Fibroblast of skin of left biceps (primary cell): ENCODE measurements at places on chromosomes 6 and 20.
A peak's percentile ranks its signal among the peaks of the same experiment; 100 is the strongest.

- DNase-seq: peak; percentile 53
Observed at GRCh38 chr6:119158057-119158848, 79.8 kb upstream of the FAM184A start.

GRCh38 chr6:159602431-159603041 is 90.5 kb downstream of the SOD2 start:
- DNase-seq: no peak

DNA sequence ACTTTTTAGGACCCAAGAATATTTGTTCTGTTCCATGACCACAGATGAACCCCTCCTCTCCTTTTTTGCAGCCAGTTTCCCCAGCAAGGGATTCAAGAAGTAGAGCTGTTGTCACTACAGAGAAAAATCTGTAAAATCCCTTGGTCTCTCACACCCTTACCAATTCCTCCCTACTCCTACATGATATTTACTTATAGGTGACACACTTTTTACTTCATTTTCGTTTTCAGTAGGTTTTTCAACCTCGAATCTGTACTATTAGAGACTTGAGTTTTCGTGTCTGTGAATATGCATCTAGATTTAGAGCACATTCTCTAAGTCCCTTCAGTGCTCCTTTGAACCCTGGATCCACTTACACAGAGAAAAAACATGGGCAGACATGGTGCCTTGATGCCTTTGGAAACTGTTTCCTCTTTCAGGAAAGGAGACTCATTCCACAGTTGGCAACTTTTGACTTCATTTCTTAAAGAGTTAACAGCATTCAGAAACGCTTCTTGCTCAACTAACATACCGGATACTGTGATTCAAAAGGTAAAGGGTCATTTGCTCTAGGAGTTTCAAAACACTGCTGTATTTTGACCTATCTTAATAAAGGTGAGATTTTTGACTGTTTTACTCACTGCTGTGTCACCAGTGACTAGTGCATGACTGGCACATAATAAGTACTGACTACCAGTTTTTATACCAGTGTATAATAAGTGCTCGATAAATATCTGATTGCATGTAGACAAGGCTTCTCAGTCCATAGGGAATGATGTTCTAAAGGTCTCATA is 50.6 kb downstream of the LAMA4 start:
- DNase-seq: no peak

- no peak for DNase-seq
Observed at GRCh38 chr6:69422475-69422874, 374.3 kb downstream of the LMBRD1 start.

GRCh38 chr20:47263465-47264084 is 92.9 kb downstream of the ZMYND8 start:
- DNase-seq: no peak

- no peak for DNase-seq
Observed at GRCh38 chr6:31037169-31037568, 26.9 kb downstream of the MUC22 start.

DNA sequence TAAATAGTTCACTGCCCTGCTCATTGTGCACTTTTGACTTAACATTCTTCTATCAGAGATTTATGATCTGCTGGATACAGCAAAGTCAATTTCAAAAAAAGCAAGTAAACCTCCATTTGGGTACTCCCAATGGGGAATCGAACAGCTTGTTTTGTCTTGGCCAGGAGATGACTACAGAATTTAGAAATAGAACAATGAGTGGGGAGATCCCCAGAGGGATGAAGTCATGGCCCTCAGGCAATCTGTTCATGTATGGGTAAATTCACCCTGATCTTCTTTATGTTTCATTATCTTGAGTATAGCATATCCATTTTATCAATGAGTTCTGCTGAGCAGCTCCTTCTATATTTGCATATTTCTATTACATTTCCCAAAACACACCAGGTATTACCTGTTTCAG is 1681.9 kb downstream of the HACE1 start:
- DNase-seq: no peak

DNA sequence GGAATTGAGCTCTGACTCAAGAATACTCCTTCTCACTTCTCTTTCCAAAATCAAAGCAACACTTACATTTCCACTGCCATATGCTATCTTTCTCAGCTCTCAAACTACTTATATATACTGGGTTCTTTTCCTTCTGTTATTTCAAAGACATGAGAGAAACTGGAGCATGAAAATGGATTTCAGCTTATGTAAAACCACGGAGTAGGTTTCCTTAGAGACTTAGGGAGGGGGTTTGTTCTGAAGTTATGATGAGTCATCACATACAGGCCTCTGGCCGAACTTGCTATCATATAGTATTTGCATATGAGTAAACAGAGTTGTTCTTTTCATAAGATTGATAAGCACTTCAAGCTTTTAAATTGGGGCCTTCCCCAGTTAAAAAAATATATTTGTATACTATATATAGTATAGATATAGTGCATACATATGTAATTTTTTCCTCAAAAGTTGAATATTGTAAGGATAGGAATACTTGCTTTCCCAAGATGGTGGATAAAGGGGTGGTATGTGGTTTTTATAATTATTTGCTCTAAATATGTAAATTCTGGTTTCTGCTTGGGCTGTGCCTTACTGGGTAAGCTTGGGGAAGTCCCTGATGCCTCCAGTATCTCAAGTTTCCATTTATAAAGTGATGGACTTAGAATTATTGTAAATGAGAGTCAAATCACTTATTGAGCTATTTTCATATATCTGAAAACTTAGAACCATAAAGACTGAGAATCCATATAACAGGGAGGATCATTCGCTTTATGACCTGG is 273.9 kb downstream of the RFPL4B start:
- DNase-seq: no peak

DNA sequence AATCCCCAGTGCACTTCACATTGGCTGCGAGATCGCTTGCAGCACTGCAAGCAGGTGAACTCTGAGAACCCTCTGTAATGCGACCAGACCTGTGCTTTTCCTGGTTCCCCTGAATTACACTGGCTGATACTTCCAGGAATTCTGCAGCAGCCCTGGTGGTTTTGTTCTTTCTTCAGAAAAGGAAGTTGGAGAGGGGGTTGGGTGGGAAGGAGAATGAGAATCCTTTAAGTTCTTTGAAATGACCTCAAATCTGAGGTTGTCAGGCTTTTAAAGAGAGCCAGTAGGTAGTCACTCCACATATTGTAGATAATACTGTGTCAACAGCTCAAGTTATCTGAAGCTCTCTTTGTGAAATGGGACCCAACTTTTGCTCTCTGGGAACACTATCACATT is 62.4 kb downstream of the GCNT2 start:
- no peak for DNase-seq

- DNase-seq: no peak
Observed at GRCh38 chr6:72081871-72082270, 195.5 kb downstream of the RIMS1 start.

DNA sequence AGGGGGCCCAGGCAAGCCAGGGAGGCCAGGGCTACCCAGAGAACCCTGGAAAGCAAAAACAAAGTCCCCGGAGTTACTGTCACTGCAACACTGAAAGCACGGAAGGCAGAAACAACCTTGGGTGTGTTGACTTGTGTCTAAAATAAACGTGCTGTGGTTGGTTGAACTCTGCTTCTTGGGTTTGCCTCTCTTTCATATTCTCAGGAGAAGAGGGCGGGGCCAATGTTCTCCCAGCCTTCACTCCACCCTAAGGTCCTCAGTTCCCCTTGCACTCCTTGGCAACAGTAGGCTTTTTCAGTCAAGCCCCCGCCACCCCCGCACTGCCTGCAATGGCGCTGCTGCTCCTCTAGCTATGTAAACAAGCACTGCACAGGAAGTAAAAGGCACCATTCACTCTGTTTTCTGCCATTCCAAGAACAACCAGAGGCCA is 60.9 kb downstream of the COL9A1 start:
- DNase-seq: no peak

DNA sequence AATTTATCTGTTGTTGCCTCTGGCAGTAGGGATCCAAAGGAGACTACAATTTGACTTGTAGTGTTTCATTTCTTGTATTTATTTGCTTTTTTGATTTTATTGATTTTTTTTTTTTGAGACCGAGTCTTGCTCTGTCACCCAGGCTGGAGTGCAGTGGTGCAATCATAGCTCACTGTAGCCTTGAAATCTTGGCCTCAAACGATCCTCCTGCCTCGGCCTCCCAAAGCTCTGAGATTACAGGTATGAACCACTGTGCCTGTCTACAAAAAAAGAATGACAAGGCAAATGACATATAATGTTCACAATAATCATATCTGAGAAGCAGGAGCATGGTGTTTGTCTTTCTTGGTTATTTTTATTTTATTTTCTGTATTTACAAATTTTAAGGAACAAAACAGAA is 117.6 kb upstream of the RNF24 start:
- DNase-seq: no peak
